ENCODE measurements at places on chromosomes 4 and X. TPM values are rescaled to one million over a fixed set of nuclear protein-coding genes. Genes with fewer than 3 reads are reported as not detected.
A peak's percentile ranks its signal among the peaks of the same experiment; 100 is the strongest.

The FTHL17 gene
- total RNA-seq, result not detected

The PNMA6F gene
- not detected for total RNA-seq

The CXCL11 gene
- total RNA-seq, result not detected

The SGMS2 gene
- 58.7 TPM for total RNA-seq

The TBC1D1 gene
- 89.0 TPM for total RNA-seq

The XAGE5 gene
- total RNA-seq, result not detected

The HTRA3 gene
- 4.0 TPM for total RNA-seq

The PCDH10 gene
- total RNA-seq, result 0.23 TPM

The FAM241A gene
- total RNA-seq, result 2.8 TPM

The FHIP1A gene
- total RNA-seq, result 13.8 TPM

The CFI gene
- total RNA-seq, result not detected

The ADH6 gene
- total RNA-seq, result not detected

The DCTD gene
- total RNA-seq, result 62.3 TPM

GRCh38 chr4:23135792-23136645 is 443.3 kb downstream of the GBA3 start:
- no peaks in the 10 kb centered on the region for H3K4me1 ChIP-seq
- H3K27me3 ChIP-seq, result no peaks in the 10 kb centered on the region
- no peak overlapping the region for H3K4me3 ChIP-seq
- H3K27ac ChIP-seq, result no peak overlapping the region
- DNase-seq, result peak; percentile 73
- no peaks in the 10 kb centered on the region for H3K36me3 ChIP-seq

DNA sequence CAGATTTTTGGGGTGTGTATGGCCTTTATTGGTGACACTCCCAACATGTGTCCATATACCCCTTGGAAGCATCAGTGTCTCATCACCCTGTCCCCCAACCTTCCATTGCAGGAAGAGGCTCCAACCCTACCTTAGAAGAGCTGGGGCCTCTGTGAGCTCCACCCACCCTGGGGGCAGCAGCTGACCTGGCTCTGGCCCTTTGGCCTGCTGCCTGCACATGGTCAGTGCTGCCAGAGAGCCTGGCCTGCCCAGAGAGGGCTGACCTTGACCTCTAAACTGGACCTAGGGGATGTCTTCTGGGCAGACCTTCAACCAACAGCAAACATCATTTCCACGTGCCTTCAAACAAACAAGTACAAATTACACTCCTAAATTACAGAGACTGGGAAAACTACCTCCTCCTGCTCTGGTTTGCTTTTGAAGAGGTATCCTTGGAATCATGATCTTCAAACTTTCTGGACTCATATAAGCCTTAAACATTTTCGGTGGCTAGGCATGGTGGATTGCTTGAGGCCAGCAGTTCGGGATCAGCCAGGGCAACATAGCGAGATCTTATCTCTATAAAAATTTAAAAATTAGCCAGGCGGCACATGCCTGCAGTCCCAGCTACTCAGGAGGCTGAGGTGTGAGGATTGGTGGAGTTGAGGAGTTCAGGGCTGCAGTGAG is 27.3 kb upstream of the KIAA0232 start:
- H3K27ac ChIP-seq, result no peak overlapping the region
- H3K36me3 ChIP-seq, result no peaks in the 10 kb centered on the region
- H3K27me3 ChIP-seq, result no peaks in the 10 kb centered on the region
- DNase-seq, result no peak
- H3K4me3 ChIP-seq, result no peak overlapping the region
- H3K4me1 ChIP-seq, result peaks cover 18% of the 10 kb centered on the region

DNA sequence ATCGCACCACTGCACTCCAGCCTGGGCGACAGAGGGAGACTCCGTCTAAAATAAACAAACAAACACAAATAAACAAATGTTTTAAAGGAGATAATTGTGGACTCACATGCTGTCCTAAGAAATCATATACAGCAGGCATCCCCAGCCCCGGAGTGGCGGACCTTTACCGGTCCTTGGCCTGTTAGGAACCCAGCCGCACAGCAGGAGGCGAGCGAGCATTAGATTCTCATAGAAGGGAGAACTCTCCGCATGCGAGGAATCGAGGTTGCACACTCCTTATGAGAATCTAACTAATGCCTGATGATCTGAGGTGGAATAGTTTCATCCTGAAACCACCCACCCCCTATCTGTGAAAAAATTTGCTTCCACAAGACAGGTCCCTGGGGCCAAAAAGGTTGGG is 39.0 kb downstream of the EIF2S3 start:
- no peaks in the 10 kb centered on the region for H3K36me3 ChIP-seq
- no peak overlapping the region for H3K27ac ChIP-seq
- no peak for DNase-seq
- no peaks in the 10 kb centered on the region for H3K4me1 ChIP-seq
- H3K27me3 ChIP-seq, result no peaks in the 10 kb centered on the region

GRCh38 chr4:1470393-1470670 is 64.1 kb upstream of the NKX1-1 start:
- no peaks in the 10 kb centered on the region for H3K27me3 ChIP-seq
- H3K4me1 ChIP-seq, result no peaks in the 10 kb centered on the region
- H3K4me3 ChIP-seq, result no peak overlapping the region
- no peak overlapping the region for H3K27ac ChIP-seq
- no peaks in the 10 kb centered on the region for H3K36me3 ChIP-seq

DNA sequence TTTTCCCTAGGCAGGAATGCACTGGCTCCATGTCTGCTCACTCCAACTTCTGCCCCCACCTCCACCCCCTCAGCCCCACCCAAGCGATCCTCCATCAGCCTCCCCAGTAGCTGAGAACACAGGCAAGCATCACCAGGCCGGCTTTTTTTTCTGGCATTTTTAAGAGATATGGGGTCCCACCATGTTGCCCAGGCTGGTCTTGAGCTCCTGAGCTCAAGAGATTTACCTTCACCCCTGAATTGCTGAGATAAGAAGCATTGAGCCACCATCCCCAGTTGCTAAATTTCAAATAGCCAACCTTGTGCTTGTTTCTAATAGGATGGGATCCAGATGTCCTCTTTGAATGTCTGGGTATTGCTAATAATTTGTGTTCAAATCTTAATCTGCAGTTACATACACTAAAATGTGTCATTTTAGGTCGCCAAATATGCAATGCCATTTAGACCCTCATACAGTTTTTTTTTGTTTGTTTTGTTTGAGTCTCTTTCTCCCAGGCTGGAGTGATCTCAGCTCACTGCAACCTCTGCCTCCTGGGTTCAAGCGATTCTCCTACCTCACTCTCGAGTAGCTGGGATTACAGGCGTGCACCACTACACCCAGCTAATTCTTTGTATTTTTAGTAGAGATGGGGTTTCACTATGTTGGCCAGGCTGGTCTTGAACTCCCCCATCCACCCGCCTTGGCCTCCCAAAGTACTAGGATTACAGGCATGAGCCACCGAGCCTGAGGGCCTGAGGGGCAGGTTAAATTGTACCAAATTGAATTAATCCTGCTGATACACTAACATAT is 8.8 kb downstream of the LARP7 start:
- no peak for DNase-seq
- no peaks in the 10 kb centered on the region for H3K4me1 ChIP-seq
- peaks cover 5% of the 10 kb centered on the region for H3K36me3 ChIP-seq
- H3K4me3 ChIP-seq, result no peak overlapping the region

- H3K36me3 ChIP-seq, result no peaks in the 10 kb centered on the region
- no peak overlapping the region for H3K27ac ChIP-seq
- no peak overlapping the region for H3K4me3 ChIP-seq
- no peaks in the 10 kb centered on the region for H3K4me1 ChIP-seq
- H3K27me3 ChIP-seq, result no peaks in the 10 kb centered on the region
Observed at GRCh38 chrX:16524316-16524715, 125.6 kb upstream of the S100G start.

GRCh38 chrX:11532291-11533078 is 133.2 kb downstream of the ARHGAP6 start:
- peaks cover 12% of the 10 kb centered on the region for H3K4me1 ChIP-seq
- H3K27me3 ChIP-seq, result no peaks in the 10 kb centered on the region
- no peaks in the 10 kb centered on the region for H3K36me3 ChIP-seq
- DNase-seq, result peak; percentile 37
- H3K27ac ChIP-seq, result no peak overlapping the region
- H3K4me3 ChIP-seq, result no peak overlapping the region

GRCh38 chr4:29058531-29058930 is 1661.6 kb upstream of the PCDH7 start:
- no peak overlapping the region for H3K4me3 ChIP-seq
- no peak overlapping the region for H3K27ac ChIP-seq
- H3K27me3 ChIP-seq, result no peaks in the 10 kb centered on the region
- H3K36me3 ChIP-seq, result no peaks in the 10 kb centered on the region
- no peak for DNase-seq

DNA sequence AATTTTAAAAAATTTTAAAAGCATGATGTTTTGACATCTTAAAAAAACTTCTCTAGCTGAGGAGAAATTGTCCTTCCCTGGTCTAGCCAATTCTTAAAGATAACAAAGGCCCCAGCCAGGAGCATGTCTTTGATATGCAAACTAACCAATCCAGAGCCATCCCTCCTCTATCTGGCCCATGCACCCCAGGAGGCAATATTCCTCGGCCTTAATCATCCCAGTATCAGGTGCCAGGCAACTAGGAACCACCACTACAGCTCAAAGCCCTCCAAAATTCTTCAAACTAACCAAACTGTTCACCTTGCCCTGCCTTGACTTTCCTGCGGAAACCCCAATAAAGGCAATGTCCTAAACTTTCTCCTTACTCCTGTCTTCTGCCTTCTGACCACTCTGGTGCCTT is 97.8 kb upstream of the USP9X start:
- H3K36me3 ChIP-seq, result no peaks in the 10 kb centered on the region
- no peaks in the 10 kb centered on the region for H3K4me1 ChIP-seq
- H3K27me3 ChIP-seq, result no peaks in the 10 kb centered on the region
- no peak overlapping the region for H3K4me3 ChIP-seq
- no peak overlapping the region for H3K27ac ChIP-seq
- no peak for DNase-seq

GRCh38 chr4:3524920-3525319 is 7.3 kb downstream of the LRPAP1 start:
- no peak for DNase-seq
- H3K4me3 ChIP-seq, result no peak overlapping the region
- no peak overlapping the region for H3K27ac ChIP-seq
- H3K27me3 ChIP-seq, result no peaks in the 10 kb centered on the region
- H3K4me1 ChIP-seq, result no peaks in the 10 kb centered on the region
- no peaks in the 10 kb centered on the region for H3K36me3 ChIP-seq

DNA sequence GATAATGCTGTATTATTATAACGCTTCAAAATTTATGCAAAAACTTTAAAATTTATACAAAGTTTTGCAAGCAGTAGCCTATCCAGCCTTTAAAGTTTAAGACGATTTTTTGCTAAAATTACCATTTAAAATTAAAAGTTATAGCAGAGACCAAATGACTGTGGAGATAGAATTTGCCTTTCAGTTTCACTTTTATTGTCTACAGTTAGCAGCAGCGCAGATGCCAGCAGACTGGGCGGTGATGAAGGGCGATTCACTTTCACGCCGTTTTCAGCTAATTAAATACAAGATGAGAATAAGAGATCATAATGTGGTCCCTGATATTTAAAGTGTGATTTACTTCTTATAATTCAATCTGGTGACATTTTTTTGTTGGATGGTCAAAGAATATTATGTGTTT is 1381.5 kb upstream of the ADGRL3 start:
- H3K4me3 ChIP-seq, result peak overlapping the region; percentile 74
- H3K36me3 ChIP-seq, result no peaks in the 10 kb centered on the region
- H3K27ac ChIP-seq, result no peak overlapping the region
- H3K4me1 ChIP-seq, result no peaks in the 10 kb centered on the region
- peak; percentile 46 for DNase-seq

DNA sequence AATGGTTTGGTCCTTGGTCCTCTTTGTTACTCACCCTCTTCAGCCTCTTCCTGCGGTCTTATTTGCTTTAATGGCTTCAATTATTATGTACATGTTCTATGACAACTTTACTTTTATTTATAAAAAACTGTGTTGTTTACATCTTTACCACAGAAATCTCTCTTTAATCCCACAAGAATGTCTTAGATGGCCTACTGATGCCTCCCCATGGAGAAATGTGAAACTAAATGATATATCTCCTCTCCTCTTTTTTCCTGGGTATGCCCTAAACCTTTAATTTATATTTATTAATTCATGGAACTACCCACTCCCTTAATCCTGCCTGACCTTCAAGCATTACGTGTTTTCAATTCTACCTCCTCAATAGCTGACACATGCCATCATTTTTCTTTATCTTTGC is 573.2 kb downstream of the CENPC start:
- no peak overlapping the region for H3K27ac ChIP-seq
- H3K27me3 ChIP-seq, result no peaks in the 10 kb centered on the region
- DNase-seq, result peak; percentile 48

GRCh38 chrX:153190381-153190780 is 11.3 kb downstream of the MAGEA1 start:
- H3K36me3 ChIP-seq, result no peaks in the 10 kb centered on the region
- H3K4me3 ChIP-seq, result no peak overlapping the region
- no peak overlapping the region for H3K27ac ChIP-seq

GRCh38 chr4:121913667-121914066 is 38.2 kb downstream of the TRPC3 start:
- H3K36me3 ChIP-seq, result no peaks in the 10 kb centered on the region
- no peak overlapping the region for H3K4me3 ChIP-seq
- DNase-seq, result no peak
- no peaks in the 10 kb centered on the region for H3K4me1 ChIP-seq

DNA sequence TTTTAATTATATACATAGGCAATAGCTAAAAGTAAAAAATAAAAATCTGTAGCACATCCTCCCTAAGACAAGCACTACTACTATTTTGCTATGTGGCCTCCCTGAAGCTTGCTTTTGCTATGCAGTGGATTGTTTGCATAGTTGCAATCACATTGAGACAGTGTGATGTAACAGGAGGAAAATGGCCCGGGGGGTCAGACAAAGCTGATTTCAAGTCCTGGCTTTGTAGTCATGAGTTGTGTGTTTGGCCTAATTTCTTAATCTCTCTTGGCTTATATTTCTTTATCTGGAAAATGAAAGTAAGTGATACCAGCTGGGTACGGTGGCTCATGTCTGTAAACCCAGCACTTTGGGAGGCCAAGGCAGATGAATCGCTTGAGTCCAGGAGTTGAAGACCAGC is 166.6 kb downstream of the LHFPL1 start:
- no peaks in the 10 kb centered on the region for H3K27me3 ChIP-seq
- no peaks in the 10 kb centered on the region for H3K4me1 ChIP-seq
- H3K36me3 ChIP-seq, result no peaks in the 10 kb centered on the region
- no peak overlapping the region for H3K27ac ChIP-seq
- H3K4me3 ChIP-seq, result no peak overlapping the region

DNA sequence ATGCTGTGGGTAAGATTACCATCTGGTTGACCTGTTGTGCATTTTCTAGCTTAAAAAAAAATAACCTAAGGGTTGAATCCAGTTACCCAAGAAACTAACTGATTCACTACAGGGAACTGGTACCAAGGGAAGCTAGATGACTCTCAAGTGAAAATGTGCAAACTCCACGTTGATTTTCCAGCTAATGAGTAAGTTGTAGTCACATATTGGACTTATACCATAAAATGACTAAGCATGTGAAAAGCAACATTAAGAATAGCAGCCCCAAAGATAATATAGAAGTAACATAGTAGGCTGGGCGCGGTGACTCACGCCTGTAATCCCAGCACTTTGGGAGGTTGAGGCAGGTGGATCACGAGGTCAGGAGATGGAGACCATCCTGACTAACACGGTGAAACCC is 270.9 kb downstream of the SPRY1 start:
- no peaks in the 10 kb centered on the region for H3K27me3 ChIP-seq
- H3K4me1 ChIP-seq, result peaks cover 13% of the 10 kb centered on the region
- peak; percentile 90 for DNase-seq
- H3K36me3 ChIP-seq, result no peaks in the 10 kb centered on the region
- H3K4me3 ChIP-seq, result no peak overlapping the region
- peak overlapping the region; percentile 64 for H3K27ac ChIP-seq

Data from PC-3 (cell line).